ENCODE measurements at places on chromosomes 12 and 14. TPM values are rescaled to one million over a fixed set of nuclear protein-coding genes. Genes with fewer than 3 reads are reported as not detected.

- no peak for ATAC-seq
Observed at GRCh38 chr12:12019881-12020280, 50.9 kb upstream of the BCL2L14 start.

DNA sequence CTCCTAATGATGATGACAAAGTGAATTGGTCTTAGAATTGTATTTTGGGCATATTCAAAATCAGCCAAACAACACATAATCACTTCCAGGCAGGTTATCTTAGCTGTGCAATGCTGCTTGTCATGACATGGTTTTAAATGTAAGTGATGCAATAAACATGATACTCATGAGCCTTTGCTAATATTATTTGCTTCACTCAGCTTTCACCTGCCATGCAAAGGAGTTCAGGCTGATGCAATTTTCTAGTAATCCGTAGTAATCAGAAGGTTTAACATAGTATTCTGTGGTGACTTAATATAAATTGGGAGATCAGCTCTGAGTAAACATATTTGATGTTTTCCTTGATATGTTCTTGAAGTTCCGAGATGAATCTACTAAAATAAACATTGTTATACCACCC is 29.1 kb downstream of the TMEM260 start:
- ATAC-seq = peak; percentile 55

DNA sequence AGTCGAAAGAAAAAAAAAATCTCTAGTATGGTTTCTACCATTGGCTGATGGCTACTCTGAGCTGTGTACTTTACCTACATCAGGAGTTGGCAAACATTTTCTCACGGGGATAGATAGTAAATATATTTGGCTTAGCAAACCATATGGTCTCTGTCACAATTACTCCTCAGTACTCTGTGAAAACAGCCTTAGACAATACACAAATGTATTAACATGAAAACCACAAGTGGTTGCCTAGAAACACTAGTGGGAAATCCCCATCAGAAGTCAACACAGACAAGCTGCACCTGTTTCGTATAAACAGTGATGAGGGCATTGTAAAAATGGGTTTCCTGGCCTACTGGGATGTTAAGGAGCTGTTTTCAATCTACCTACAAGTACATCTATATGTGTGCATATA is 84.6 kb upstream of the NAV3 start:
- ATAC-seq = peak; percentile 53

- ATAC-seq = no peak
Observed at GRCh38 chr12:48681399-48681709, 684 bp downstream of the KANSL2 start.

DNA sequence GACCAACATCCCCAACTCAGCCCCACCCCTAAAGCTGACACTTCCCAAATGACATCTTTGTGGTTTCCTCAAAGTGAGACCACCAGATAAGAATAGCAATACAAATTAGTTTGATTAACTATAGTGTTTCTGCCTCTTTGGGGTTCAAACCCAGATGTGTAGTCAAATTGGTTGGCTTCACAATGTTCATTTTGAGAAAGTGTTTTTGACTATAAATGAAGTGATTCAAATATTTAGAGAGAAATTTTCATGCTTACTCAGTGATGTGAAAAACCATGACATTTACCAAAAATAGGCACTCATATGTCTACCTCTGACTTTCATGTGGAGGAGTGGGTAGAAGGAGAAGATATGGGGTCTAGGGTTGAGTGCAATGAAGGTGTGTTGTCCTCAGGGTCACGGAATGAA is 218.4 kb downstream of the BCAT1 start:
- no peak for ATAC-seq

Gene DPY19L2
- 18.2 TPM for total RNA-seq

Gene DGKA
- 3.3 TPM for total RNA-seq

Gene ATF7
- 9.2 TPM for total RNA-seq

Gene CNTN1
- 0.07 TPM for total RNA-seq

Gene FOXN3
- total RNA-seq = 26.8 TPM

Gene CLEC2B
- 0.47 TPM for total RNA-seq

Gene STYK1
- total RNA-seq = 0.17 TPM

Gene RD3L
- total RNA-seq = not detected

All from motor neuron (in vitro differentiated cells).